ENCODE measurements at places on chromosomes 2 and 18.

- peak; percentile 51 for DNase-seq
Observed at GRCh38 chr18:58117786-58118403, 73.9 kb downstream of the NEDD4L start.

GRCh38 chr2:120494446-120494845, 148.5 kb downstream of the INHBB start:
- DNase-seq = no peak

- DNase-seq = no peak
Observed at GRCh38 chr2:140918426-140918825, 1212.4 kb downstream of the LRP1B start.

GRCh38 chr18:28095041-28095440, 81.9 kb downstream of the CDH2 start:
- no peak for DNase-seq

DNA sequence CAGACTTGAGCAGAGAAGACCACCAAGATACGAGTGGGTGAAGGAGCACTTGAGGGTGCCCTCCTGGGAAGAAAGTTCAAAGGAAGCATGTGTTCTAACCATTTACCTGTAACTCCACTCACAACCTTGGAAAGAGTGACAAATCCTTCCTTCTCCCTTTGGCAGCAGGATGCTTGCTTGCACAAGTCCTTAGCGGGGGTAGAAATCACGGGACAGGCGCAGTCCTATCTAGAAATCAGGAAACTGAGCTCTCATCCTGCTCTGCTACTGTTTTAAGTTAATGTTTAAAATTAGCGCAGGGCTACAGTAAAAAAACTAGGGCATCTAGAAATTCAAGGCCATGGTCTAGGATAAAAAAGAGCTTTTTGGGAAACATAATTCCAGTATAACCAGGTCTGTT, 100.9 kb upstream of the PTPRM start:
- no peak for DNase-seq

- DNase-seq = no peak
Observed at GRCh38 chr18:2096551-2096950, 474.8 kb downstream of the METTL4 start.

DNA sequence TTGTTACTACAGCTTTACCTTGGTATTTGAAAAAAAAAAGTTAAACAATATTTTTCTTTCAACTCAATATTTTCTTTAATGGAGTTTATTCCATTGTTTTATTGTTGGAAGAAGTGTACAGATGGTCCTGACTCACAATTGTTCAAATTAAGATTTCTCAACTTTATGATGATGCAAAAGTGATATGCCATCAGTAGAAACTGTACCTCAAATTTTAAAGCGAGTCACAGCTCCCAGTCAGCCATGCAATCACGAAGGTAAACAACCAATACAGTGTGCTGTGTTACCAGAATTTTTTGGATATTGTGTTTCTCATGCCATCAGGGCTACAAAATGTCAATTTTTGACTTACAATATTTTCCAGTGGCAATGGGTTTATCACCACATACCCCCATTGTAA, 54.0 kb upstream of the COL5A2 start:
- no peak for DNase-seq

- no peak for DNase-seq
Observed at GRCh38 chr2:69505710-69506109, 68.5 kb upstream of the NFU1 start.

GRCh38 chr2:235201756-235202155, 249.9 kb downstream of the SH3BP4 start:
- peak; percentile 13 for DNase-seq

- no peak for DNase-seq
Observed at GRCh38 chr18:68940754-68941153, 142.9 kb downstream of the CCDC102B start.

- DNase-seq = peak; percentile 34
Observed at GRCh38 chr2:229273723-229274338, 2.7 kb upstream of the PID1 start.

- no peak for DNase-seq
Observed at GRCh38 chr2:58967736-58968135, 726.6 kb upstream of the FANCL start.

GRCh38 chr18:9204659-9205058, 68.1 kb downstream of the ANKRD12 start:
- no peak for DNase-seq

GRCh38 chr2:227260041-227260440, 65.0 kb upstream of the MFF start:
- DNase-seq = no peak

DNA sequence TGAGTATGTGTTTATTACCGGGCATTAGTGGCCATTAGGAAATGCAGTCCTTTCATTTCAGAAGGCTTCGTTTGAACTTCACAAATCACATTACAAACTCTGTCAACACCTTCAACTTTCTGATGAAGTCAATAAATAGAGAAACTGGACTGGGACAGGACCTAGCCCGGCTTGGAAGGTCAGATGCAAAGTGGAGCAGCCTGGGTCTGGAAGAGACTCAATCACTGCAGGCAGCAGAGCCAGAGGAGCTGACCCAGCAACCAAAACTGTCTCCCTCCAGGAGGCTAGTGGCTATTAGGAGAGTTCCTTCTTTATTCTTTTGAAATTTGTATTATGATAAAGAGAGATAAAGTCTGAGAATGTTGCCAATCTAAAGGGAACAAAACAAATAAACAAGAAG, 167.2 kb upstream of the SPOPL start:
- no peak for DNase-seq

GRCh38 chr2:18299423-18300212, 260.8 kb downstream of the RDH14 start:
- DNase-seq = no peak

DNA sequence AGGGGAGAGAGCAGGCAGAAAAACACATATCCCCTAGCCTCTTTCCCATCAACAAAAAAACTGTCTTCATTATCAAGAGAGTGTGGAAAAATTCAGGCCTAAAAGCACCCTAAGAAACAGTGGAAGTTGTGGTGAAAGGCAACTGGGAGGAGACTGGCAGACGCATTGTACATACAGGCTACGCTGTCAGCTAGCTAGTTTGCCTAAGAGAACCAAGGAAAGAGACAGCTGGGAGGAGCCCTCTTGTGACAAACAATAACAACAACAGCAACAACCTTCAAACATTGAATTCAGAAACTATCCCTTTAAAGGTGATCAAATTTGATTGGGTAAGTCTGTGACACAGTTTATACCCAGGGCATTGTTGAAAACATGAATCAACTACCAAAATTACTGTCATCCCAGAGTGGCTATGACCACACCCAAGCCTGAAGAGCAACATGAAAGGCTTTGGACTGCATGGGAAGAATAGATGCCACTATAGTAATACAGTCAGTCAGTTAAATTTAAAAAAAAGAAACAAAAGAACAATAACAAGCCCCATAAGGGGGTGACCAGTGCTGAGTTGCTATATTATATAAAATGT, 88.9 kb upstream of the CRIM1 start:
- no peak for DNase-seq
